Activated CD8-positive, alpha-beta memory T cell treated with anti-CD3 and anti-CD28 coated beads, Interleukin-2, amount 10 ng/mL, durations not matched to agents 7 days and 5 days (primary cell): ENCODE measurements at places on chromosomes 2 and 18. TPM values are rescaled to one million over a fixed set of nuclear protein-coding genes. Genes with fewer than 3 reads are reported as not detected.

Gene CPO
- total RNA-seq: not detected

Gene HOXD12
- not detected for total RNA-seq

DNA sequence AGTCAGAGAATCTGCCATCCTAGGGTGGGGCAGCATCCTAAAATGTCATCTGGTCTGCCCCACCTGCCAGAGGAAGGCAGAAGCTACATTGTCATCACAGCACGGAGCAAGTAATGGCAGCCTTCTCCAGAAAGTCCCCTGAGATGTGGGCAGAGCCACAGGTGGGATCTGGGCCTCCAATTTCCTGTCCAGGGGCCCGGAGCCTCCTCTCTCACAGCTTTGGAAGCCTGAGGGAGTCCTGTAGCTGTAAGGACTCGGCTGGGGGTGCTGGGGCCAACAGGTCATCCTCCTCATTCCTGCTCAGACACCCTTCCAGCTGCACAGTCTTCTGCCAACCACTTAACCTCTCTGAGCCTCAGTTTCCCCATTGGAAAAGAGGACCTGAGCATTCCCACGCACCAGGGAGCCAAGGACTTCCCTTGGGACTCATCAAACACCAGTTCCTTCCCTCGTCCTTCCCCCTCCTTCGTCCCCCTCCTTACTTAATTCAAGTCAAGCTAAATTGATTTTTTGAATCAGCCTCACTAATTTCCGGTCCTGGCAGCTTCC is 48.6 kb upstream of the ID2 start:
- H3K36me3 ChIP-seq: no peaks in the 10 kb centered on the region
- peaks cover 7% of the 10 kb centered on the region for H3K27me3 ChIP-seq
- peaks cover 6% of the 10 kb centered on the region for H3K4me1 ChIP-seq
- H3K4me3 ChIP-seq: no peak overlapping the region
- H3K27ac ChIP-seq: no peak overlapping the region

GRCh38 chr18:63708650-63709049 is 5.9 kb downstream of the SERPINB11 start:
- H3K27ac ChIP-seq: no peak overlapping the region
- H3K27me3 ChIP-seq: no peaks in the 10 kb centered on the region
- no peak for DNase-seq
- no peaks in the 10 kb centered on the region for H3K4me1 ChIP-seq
- H3K4me3 ChIP-seq: no peak overlapping the region
- no peaks in the 10 kb centered on the region for H3K36me3 ChIP-seq

DNA sequence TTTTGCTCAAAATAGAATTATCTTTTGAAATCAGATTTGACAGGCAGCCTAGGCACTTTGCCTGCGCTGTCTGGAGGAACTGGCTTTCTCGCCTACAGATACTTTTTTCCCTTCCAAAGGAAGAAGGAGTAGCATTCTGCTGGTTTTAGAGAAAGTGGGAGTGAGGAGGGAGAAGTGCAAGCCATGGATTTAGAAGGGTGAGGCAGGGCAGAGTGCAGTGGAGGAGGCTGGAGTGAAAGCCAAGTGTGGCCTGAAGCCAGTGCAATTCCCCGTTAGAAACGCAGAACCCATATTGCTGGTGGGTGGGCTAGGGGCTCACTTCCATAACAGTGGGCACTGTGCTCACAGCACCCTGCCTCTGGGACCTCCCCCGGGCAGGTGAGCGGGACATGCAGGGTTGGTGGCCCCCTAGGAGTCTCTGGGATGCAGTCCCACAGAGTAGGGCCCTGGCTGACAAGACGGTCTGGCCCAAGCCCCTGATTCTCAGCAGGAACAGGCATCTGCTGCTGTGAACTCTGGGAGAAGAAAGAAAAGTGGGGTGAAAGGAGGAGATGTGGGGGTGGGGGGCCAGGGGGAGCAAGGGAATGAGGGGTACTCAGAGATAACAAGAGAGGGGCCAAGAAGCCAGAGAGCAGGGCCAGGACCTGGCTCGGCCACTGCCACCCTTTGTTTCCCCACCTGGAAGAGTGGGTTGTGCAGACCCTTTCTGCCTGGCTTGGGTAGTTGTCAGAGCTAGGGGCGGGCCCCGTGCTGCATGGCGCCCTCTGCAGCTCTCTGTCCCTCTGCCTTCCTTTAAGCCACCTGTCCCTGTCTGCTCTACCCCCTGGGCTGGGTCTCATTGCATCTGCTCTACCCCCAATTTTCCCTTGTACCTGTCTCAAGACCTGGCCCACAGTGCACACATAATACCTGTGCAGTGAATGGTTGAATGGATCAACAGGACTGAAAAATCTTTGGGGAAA is 273.5 kb upstream of the HS6ST1 start:
- no peak overlapping the region for H3K27ac ChIP-seq
- no peaks in the 10 kb centered on the region for H3K36me3 ChIP-seq
- no peaks in the 10 kb centered on the region for H3K4me1 ChIP-seq
- H3K4me3 ChIP-seq: no peak overlapping the region
- H3K27me3 ChIP-seq: peaks cover 3% of the 10 kb centered on the region

GRCh38 chr2:257842-258241 is 6.0 kb downstream of the SH3YL1 start:
- DNase-seq: no peak
- no peak overlapping the region for H3K27ac ChIP-seq
- H3K27me3 ChIP-seq: no peaks in the 10 kb centered on the region
- H3K4me1 ChIP-seq: peaks cover 1% of the 10 kb centered on the region
- peaks cover 19% of the 10 kb centered on the region for H3K36me3 ChIP-seq

GRCh38 chr2:140718999-140719398 is 1411.8 kb downstream of the LRP1B start:
- no peaks in the 10 kb centered on the region for H3K27me3 ChIP-seq
- no peak for DNase-seq
- H3K4me3 ChIP-seq: no peak overlapping the region
- no peak overlapping the region for H3K27ac ChIP-seq

DNA sequence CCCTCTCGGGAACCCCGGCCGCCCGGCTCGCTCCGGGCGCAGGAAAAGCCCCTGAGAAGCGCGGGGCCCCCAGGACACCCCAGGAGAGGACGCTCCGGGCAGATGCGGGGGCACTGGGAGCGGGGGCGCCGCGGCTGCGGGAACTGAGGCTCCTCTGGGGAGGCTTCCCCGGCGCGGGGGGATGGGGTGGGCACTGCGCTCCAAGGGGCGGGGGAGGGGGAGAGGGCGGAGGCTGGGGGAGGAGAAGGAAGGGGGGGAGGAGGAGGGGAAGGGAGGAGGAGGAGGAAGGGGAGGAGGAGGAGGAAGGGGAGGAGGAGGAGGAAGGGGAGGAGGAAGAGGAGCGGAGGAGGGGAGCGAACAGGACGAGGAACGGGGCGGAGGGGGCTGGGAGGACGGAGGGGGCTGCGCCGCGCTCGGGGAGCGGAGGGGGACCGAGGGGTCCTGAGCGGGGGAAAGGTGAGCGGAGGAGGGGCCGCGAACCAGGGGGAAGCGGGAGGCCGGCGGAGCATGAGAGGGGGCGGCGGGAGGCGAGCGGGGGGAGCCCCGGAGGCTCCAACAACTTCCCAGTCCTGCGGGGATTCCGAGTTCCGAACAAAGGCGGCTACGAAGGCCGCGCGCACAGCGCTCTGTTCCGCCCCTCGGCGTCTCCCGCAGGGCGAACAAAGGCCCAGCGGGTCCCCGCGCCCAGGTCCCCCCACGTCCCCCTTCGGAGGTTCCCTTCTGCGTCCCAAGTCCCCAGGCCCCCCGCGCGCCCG is 742 bp downstream of the PXDN start:
- H3K27me3 ChIP-seq: peaks cover 45% of the 10 kb centered on the region
- no peaks in the 10 kb centered on the region for H3K36me3 ChIP-seq
- H3K27ac ChIP-seq: no peak overlapping the region
- peaks cover 7% of the 10 kb centered on the region for H3K4me1 ChIP-seq

DNA sequence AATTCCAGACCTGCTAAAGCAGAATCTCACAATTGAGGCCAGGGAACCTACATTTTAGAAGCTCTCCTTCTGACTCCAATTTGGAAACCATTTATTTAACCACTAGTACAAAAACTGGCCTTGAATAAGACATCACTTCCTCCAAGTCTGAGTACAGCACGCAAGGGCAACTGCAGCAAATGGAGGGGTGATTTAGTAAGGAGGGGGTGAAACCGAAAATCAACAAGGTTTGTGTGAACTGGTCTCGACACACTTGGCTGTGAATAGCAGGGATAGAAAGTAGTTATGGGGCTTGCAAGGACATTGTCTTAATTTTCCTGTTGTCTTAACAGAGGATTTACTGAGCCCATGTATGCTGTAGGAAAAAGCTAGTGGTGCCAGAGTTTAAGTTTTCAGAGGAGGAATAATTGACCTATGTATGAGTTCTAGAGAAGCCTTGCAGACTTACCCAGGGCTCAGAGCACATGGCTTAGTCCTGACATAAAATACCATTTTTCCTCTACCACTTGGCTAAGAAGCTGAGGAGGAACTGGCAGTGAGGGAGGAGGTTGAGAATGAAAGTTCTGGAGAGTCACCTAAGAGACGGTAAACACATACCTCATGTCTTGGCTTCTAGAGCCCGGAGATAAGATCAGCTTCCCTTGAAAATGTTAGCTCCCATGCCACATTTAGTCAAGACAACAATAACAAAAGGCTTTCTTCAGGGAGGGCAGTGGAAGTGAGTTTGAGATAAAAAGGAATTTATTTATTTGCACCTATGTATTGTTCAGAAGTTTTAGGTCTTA is 114.8 kb downstream of the SMAD2 start:
- H3K4me1 ChIP-seq: no peaks in the 10 kb centered on the region
- no peak overlapping the region for H3K4me3 ChIP-seq

DNA sequence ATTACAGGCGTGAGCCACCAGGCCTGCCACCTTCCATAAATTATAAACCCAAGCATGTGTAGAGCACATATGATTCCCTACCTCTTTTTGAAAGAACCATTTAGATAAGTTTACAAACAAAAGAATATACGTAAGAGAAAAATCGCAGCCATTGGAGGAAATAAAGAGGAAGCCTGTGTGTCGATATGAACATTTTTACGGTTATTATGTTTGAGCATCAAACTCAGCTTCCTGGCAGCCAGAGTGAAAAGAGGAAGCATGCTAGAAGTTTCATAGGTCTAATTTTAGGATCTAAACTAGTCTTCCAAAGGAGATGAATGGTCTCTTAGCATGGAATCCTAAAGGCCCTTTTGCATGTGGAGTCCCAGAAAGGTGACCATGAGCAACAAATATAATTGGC is 104.3 kb downstream of the PLB1 start:
- H3K4me1 ChIP-seq: peaks cover 5% of the 10 kb centered on the region
- no peak overlapping the region for H3K27ac ChIP-seq
- H3K36me3 ChIP-seq: peaks cover 2% of the 10 kb centered on the region
- no peaks in the 10 kb centered on the region for H3K27me3 ChIP-seq
- DNase-seq: no peak
- no peak overlapping the region for H3K4me3 ChIP-seq

Gene BOLL
- not detected for total RNA-seq

DNA sequence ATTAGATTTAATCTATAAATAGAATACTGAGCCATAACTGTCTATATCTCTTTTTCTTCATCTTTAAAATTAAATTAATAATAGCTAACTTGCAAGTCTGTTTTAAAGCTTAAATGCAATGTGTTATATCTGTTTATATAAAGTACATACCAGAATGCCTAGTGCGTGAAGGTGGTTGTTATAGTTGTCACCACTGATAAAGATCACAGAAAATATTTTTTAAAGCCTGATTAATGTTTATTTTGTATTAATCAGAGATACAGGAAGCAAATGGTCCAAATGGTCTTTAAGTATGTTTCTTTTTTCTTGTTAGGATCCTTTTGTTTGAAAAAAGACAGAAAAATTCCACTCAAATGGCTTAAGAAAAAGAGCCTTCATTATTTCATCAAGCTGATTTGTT is 560.6 kb downstream of the CPS1 start:
- no peak for DNase-seq
- H3K27me3 ChIP-seq: no peaks in the 10 kb centered on the region
- H3K4me3 ChIP-seq: no peak overlapping the region
- no peaks in the 10 kb centered on the region for H3K36me3 ChIP-seq
- H3K4me1 ChIP-seq: no peaks in the 10 kb centered on the region

GRCh38 chr2:66305718-66306117 is 129.2 kb upstream of the MEIS1 start:
- H3K36me3 ChIP-seq: no peaks in the 10 kb centered on the region
- H3K4me3 ChIP-seq: no peak overlapping the region
- H3K4me1 ChIP-seq: no peaks in the 10 kb centered on the region
- H3K27ac ChIP-seq: no peak overlapping the region
- H3K27me3 ChIP-seq: no peaks in the 10 kb centered on the region
- DNase-seq: no peak

DNA sequence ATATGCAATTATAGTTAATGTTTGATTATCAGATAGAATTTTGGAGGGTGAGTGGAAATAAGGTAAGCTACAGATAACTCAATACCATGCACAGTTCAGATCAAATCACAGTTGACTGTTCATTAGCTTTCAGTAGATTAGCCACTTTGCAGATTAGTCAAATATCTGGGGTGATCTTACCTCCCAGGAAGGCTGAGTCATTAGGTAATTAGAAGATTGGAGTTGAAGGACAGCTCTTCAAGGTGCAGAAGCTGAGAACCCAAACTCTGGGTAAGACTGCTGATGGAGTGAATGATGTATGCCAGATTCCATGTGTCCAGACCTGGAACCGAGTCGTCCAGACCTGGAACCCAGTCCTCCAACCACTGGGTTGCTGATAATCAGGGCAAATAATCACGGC is 262.8 kb upstream of the UBE2E3 start:
- no peak overlapping the region for H3K4me3 ChIP-seq
- H3K27ac ChIP-seq: no peak overlapping the region
- no peak for DNase-seq
- H3K27me3 ChIP-seq: peaks cover 2% of the 10 kb centered on the region

GRCh38 chr18:45334191-45334590 is 281.1 kb upstream of the SLC14A2 start:
- peaks cover 3% of the 10 kb centered on the region for H3K27me3 ChIP-seq
- no peak overlapping the region for H3K4me3 ChIP-seq
- DNase-seq: no peak
- no peak overlapping the region for H3K27ac ChIP-seq
- H3K36me3 ChIP-seq: no peaks in the 10 kb centered on the region

GRCh38 chr18:41347057-41347456 is 608.0 kb upstream of the PIK3C3 start:
- no peaks in the 10 kb centered on the region for H3K27me3 ChIP-seq
- H3K4me1 ChIP-seq: no peaks in the 10 kb centered on the region
- no peak overlapping the region for H3K4me3 ChIP-seq
- no peaks in the 10 kb centered on the region for H3K36me3 ChIP-seq

- no peaks in the 10 kb centered on the region for H3K4me1 ChIP-seq
- no peaks in the 10 kb centered on the region for H3K36me3 ChIP-seq
- no peak overlapping the region for H3K27ac ChIP-seq
Observed at GRCh38 chr18:68148863-68149262, 566.0 kb downstream of the TMX3 start.

GRCh38 chr2:209990838-209991237 is 11.6 kb upstream of the RPE start:
- no peak overlapping the region for H3K27ac ChIP-seq
- DNase-seq: no peak
- H3K27me3 ChIP-seq: peaks cover 21% of the 10 kb centered on the region

- no peak for DNase-seq
- H3K36me3 ChIP-seq: no peaks in the 10 kb centered on the region
- H3K4me3 ChIP-seq: no peak overlapping the region
- no peaks in the 10 kb centered on the region for H3K4me1 ChIP-seq
- H3K27me3 ChIP-seq: peaks cover 23% of the 10 kb centered on the region
- H3K27ac ChIP-seq: no peak overlapping the region
Observed at GRCh38 chr2:100470898-100471514, 724 bp downstream of the NMS start.
